ENCODE measurements at places on chromosomes 7 and 10.

DNA sequence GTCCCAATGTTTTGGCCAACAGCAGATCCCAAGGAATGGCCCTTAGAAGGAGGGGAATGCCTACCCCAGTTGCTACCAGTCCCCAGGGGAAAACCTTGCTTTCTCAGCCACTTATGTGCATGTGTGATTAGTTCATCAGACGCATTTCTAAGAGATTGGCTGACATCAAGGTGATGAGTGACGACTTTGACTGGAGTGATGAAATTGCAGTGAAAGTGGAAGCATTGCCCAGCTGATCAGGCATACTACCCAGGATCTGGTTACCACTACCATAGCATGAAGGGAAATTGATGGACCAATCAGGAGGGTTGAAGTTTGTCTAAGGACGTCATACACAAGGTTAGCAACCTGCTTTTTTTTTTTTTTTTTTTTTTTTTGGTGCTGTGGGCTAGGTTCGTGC lies 90.3 kb upstream of the ELMO1 start:
- no peak for DNase-seq

- DNase-seq, result peak; percentile 41
These were observed 11.0 kb downstream of the RHBDD2 start for GRCh38 chr7:75889826-75890225.

DNA sequence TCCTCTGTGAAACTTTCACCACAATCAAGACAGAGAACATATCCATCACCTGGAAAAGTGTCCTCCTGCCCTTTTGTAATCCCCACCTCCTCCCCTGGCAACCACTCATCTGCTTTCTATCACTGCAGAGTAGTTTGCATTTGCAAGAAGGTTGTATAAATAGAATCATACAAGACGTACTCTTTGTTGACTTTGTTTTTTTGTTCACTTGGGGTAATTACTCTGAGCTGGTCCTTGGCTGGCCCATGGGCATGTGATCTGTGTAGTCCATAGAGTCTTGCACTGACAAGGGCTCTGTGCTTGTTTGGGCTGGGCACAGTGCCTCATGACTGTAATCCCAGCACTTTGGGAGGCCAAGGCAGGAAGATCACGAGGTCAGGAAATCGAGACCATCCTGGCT lies 7.8 kb upstream of the HACD1 start:
- no peak for DNase-seq

- DNase-seq, result no peak
These were observed 19.2 kb downstream of the ITPRIP start for GRCh38 chr10:104318810-104319741.

DNA sequence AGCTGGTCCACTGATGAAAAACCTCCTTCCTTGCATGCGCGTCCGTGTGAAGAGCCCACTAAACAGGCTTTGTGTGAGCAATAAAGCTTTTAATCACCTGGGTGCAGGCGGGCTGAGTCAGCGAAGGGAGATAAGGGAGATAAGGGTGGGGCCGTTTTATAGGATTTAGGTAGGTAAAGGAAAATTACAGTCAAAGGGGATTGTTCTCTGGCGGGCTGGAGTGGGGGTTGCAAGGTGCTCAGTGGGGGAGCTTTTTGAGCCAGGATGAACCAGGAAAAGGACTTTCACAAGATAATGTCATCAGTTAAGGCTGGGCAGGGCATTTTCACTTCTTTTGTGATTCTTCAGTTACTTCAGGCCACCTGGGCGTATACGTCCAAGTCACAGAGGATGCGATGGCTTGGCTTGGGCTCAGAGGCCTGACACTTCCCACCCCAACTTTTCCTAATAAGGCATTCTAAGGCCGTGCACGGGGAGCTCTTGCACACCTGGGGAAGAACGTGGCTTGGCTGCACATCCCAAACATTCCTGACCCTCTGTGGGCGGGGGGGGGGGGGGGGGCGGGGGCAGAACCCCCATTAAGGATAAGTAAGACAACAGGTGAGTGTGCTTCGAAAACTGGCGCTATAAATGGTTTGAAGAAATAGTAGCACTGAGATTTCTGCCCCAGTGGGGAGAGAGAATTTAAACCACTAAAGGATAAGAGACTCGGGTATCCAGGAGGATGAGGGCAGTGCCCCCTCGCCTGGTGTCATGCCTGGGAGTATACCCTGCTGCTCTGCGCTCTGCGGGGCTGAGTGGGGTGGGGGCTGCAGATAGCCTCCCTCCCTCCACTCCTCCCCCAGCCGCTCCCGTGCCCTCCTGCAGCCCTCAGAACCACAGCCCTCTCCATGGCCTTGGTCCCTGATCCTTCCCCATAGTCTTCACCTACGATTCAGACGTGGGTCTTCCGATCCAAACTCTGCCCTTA lies 217.6 kb downstream of the MLLT10 start:
- no peak for DNase-seq

- DNase-seq, result no peak
These were observed 162.8 kb upstream of the TNRC18 start for GRCh38 chr7:5586279-5586962.

- DNase-seq, result no peak
These were observed 170.0 kb downstream of the MGMT start for GRCh38 chr10:129637010-129637409.

DNA sequence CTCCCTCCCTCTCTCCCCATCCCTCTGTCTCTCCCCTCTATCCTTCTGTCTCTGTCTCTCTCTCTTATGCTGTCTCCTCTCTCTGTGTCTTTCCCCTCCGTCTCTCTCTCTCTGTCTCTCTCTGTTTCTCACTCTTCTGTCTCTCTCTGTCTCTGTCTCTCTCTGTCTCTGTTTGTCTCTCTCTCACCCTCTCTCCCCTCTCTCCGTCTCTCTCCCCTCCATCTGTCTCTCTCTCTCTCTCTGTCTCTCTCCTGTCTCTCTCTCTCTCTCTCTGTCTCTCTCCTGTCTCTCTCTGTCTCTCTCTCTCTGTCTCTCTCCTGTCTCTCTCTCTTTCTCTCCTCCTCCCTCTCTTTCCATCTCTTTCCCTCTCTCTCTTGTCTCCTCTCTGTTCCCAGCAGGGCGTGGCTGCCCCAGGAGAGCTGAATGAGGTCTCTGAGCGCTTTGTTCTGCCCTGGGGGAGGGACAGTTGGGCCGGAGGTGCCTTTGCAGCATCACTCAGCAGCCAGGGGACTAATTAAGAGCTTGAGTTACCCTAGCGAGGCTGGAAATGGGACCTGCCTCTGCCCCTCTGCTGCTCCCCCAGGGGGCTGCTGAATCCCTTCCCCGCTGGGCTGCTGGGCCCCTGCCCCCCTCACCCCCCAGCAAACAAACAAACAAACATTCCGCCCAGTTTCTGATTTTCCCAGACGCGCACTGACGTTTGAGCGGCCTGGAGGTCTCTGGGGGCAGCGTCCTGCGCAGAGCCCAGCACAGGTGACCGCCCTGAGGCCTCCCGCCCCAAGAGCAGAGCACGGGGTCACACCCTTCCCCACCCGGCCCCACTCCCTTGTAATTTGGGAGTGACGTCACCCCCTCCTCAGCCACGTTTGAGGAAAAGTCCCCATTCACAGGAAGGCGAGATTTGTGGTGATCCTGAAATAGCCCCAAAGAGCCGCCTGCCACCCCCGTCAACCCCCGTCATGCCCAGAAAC lies 68.1 kb downstream of the PDGFA start:
- no peak for DNase-seq

DNA sequence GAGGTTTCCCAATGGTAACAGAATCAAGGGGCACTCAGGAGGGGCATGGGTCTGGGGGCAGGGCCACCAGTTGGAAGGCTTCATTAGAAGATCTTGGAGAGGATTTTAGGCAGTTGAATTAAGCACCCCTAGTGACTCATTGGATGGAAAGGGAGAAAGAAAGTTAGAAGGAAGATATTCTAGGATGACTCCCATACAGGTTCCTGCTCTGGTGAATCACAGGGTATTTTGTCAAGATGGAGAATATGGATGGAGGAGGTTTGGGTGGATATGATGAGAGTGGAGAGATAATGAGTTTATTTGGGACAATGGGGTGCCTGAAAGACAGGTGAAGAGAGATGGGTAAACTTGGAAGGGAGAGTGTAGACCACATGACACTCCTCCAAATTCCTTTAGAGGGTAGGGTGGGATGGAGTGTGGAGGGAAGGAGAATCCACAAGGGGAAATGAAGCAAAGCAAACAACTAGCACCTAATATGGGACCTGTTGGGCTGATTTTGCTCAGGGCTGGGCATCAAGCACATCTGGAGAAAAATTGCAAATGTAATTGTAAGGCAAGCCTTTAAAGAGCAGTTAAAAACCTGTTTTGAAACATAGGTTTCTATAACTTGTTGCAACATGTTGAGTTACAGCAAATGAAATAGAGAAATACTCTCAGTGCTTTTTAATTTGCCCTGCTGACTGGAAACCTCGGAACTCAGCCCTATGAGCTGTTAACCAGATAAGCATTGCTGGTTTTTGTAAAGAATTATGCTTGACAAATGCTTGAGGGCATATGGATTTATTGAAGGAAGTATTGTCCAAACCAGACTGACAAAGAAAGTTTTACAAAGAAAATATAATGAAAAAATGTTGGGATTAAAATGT lies 2.9 kb upstream of the ENTPD7 start:
- no peak for DNase-seq

Data from activated naive CD8-positive, alpha-beta T cell treated with anti-CD3 and anti-CD28 coated beads, Interleukin-2, amount 50 U/mL, for 24 hours (primary cell).